Right ventricle myocardium inferior (tissue), 1 donor: ENCODE measurements at places on chromosomes 2 and 18. TPM values are rescaled to one million over a fixed set of nuclear protein-coding genes. Genes with fewer than 3 reads are reported as not detected.
A peak's percentile ranks its signal among the peaks of the same experiment; 100 is the strongest.

DNA sequence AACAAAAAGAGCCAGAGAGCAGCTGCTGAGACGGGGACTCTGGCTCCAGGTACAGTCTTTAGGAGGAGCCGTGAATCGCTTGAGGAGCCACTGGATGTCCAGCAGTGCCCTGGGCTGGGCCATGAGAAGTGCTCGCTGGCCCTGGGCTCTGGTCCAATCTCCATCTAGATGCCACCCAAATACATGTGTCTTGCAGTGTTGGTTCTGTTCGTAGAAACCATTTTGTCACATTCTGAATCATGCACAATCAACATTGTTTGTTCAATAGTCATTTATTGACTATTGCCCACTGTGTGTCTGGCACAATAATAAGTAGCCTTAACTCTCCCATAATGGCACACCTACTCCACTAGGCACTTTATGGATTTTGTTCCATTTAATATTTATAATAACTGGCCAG lies 26.1 kb downstream of the TYMS start:
- no peak for DNase-seq

DNA sequence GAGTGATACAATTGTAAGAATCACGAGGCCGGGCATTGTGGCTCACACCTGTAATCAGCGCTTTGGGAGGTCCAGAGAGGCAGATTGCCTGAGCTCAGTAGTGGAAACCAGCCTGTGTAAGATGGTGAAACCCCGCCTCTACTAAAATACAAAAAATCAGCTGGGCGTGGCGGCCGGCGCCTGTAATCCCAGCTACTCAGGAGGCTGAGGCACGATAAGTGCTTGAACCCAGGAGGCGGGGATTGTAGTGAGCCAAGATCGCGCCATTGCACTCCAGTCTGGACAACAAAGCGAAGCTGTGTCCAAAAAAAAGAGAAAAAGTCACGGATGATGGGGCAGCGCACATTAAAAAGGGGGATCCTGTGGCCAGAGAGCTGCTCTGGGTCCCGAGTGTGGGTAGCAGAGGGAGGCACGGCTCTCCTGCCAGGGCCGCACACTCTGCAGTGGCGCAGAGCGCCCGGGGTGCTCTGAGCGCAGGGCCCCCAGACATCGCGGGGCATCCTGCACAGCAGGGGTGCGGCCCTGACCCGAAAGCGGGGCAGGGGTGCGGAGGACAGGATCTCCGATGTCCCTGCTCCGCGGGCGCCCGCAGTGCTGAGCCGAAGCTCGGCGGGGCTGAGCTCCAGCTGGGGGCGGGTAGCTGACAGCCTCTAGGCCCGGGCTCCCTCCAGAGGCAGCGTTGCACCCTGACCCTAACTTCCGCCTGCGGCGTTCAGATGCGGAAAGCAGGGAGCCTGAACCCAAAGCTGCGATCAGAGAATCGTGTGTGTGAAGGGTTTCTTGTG lies 30.4 kb upstream of the RAB6D start:
- peak; percentile 60 for DNase-seq

- DNase-seq, result no peak
Measured at GRCh38 chr2:29726976-29727375, 194.4 kb downstream of the ALK start.

GRCh38 chr2:48510329-48510728 lies 19.6 kb upstream of the STON1 start:
- DNase-seq, result no peak

DNA sequence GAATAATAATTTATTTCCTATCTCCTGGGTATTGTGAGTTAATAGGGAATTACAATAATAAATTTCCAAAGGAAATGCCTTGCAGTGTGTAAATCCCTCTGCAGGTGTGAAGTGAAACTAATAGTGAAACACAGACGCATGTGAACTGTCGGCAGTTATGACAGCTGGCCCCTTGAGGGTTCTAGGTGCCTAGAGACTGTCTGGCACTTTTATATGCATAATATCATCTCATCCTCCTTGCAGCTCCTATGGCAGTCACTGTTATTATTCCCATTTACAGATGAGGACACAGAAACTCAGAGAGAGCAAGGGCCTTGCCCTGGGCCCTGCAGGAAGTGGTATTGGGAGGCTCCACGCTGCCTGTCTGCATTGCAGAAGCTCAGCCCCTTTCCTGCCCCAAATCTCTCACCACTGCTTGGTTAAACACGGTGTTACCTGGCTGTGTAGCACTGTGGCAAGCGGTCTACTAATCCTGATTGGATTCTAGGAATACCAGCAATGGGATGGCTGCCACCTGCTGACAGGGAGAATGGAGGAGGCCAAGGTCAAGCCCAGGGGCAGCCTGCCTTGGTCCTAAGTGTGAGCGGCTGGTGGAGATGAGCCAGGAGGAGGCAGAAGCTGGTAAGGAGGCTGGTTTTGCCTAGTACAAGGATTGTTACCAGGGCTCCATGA lies 32.8 kb upstream of the ACKR3 start:
- no peak for DNase-seq

- no peak for DNase-seq
Measured at GRCh38 chr2:178317811-178318210, 123.5 kb downstream of the OSBPL6 start.

DNA sequence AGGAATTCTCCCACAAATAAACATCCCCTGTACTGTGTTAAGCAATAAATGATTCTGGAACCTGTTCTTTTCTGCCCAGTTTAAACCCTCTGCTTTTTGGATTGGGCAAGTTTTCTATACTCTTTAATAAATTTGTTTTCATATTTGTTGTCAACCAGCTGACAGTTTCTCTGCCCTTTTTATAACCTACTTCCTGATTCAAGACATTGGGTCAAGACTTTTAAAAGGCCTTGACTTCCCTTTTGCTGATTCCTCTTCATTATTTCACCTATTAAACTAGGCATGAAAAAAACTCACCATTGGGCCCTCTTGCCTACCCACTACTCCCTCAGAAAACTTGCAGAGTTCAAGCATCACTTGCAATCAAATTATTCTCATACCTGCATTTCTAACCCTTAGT lies 459.5 kb downstream of the ARHGAP15 start:
- no peak for DNase-seq

DNA sequence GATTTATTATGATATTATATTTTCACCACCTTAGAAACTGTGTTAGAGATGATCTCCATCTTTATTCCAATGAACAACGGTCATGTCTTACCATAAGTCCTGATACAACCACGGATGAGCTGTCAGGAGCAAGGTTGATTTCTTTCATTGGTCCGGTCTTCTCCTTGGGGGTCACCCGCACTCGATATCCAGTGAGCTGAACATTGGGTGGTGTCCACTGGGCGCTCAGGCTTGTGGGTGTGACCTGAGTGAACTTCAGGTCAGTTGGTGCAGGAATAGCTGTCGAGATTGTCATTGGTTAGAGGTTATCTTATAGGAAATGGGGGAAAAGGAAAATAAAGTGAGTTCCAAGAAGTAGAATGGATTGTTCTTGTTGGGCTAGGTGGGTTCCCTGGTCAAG lies 56.8 kb downstream of the FN1 start:
- no peak for DNase-seq

- no peak for DNase-seq
Measured at GRCh38 chr2:191538334-191538903, 139.5 kb upstream of the NABP1 start.

ZNF521 gene
- 29.6 TPM for total RNA-seq

DNA sequence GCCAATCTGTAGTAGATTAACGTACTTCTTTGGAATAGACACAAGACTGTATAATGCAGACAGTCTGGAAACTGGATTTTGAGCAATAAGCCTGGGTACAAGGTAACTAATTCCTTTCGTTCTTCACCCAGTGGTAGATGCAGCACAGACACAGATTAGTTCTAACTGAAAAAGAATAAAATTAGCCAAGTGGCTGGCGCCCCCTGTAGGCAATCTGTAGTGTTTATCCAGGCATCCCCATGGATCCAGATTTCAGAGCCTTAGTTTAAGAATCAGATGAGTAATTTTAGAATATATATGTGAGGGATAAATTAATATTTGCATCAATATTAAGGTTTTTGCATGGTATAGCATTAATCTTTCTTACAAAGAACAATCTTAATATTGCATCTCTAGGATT lies 563.9 kb downstream of the DCC start:
- no peak for DNase-seq

- peak; percentile 94 for DNase-seq
Measured at GRCh38 chr2:166494140-166494624, at the start of gene SCN7A. SCN7A (minus strand) TSS chr2:166494249; CDS start chr2:166477696, 16,553 bp downstream.

- DNase-seq, result peak; percentile 35
Measured at GRCh38 chr18:77088963-77089722, 43.4 kb downstream of the MBP start.

RAPGEF4 gene
- 9.0 TPM for total RNA-seq

DNA sequence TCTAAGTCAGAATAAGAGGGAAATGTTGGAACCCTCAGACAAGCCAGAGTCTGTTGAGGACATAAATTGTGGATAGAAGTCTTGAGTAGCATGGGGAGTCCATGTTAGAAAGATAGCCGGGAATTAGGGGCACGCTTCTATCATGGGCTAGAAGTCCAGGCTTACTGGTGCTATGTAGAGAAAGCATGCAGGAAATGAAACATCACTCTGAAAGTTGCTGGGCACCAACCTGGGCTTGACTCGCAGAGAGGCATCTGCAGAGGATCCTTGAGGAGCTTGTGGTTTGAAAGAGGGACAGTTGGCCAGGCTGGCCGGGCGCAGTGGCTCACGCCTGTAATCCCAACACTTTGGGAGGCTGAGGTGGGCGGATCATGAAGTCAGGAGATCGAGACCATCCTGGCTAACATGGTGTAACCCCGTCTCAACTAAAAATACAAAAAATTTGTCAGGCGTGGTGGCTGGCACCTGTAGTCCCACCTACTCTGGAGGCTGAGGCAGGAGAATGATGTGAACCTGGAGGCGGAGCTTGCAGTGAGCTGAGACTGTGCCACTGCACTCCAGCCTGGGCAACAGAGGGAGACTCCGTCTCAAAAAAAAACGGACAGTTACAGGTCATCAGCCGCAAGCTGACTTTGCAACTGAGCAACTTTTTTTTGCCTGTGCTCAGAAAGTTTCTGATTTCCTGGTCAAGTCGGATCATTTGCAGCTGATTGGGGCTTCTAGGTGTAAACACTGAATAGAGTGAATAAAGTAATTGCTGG lies 24.9 kb downstream of the CERS6 start:
- DNase-seq, result no peak

PSTPIP2 gene
- 2.0 TPM for total RNA-seq

VWC2L gene
- total RNA-seq, result not detected

CRIM1 gene
- 21.7 TPM for total RNA-seq

GRCh38 chr2:149871091-149871885 lies 283.7 kb upstream of the MMADHC start:
- DNase-seq, result no peak

DNA sequence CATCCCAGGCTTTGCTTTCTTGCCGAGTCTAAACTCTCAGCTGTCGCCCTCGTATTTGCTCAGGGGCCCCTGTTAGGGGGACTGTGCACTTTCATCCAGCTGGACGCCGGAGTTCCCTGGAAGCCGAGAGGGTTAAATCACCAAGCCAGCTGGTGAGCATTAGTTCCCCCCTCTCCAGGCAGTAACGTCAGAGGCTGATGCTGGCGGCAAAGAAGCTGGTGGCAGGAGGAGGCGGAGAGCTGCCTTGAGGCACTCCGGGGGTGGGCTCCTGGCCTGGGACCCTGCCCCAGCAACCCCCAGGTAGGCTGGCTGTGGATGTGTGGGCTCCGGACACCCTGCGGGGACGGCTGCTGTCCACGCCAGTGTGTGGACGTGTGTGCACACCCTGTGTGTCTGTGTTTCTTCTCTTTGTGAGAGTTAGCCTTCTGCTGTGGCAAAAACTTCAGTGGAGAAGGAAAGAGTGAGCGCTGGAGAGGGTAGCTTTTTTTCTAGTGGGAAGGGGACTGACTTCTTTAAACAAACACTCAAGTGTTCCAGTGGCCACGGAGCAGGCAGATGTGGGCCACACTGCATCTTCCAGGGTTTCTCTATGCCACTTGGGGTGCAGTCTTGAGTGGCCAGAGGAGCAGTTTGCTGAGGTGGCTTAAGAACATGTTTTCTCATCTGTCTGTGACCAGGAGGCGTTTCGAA lies 84.7 kb downstream of the GLI2 start:
- DNase-seq, result peak; percentile 51

- no peak for DNase-seq
Measured at GRCh38 chr2:80815259-80815658, 510.7 kb upstream of the LRRTM1 start.

GATA6 gene
- total RNA-seq, result 56.3 TPM

KRTCAP3 gene
- total RNA-seq, result 0.60 TPM

DNA sequence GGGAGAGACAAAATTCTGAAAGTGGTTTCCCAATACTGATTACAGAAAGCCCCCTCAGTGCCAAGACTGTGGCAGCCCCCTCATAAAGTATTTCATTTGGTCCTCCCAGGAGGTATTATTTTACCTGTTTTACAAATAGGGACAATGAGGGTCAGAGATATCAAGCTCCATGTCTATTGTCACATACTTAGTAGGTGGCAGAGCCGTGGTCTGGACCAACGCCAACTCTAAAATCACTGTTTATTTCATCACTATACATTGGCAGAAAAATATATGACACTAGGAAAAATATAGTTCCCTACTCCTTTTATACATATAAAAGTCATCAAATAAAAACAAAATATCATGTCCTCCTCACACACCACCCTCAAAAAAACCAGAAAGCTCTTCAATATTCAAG lies 68.6 kb downstream of the DHRS9 start:
- DNase-seq, result no peak

DNA sequence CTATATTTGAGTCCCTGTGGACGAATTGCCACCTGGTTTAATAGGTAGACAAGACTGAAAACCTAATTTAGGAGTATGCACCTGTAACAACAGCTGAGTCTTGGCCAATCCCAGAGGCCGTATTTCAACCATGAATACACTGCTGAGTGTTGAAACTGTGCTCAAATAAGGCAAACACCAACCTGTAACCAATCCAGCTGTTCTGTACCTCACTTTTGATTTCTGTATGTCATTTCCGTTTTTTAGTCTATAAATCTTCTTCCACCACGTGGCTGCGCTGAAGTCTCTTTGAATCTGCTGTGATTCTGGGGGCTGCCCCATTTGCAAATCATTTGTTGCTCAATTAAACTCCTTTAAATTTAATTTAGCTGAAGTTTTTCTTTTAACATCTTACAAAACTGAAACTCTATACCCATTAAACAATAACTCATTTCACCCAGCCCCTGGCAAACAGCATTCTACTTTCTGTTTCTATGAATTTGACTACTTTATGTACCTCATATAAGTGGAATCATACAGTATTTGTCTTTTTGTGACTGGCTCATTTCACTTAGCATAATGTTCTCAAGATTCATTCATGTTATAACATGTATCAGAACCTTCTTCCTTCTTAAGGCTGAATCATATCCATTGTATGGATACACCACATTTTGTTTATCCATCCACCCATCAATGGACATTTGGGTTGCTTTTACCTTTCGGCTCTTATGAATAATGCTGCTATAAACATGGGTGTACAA lies 7.5 kb upstream of the YPEL5 start:
- DNase-seq, result no peak

ACAA2 gene
- 441 TPM for total RNA-seq

GRCh38 chr18:35953688-35954087 lies 18.8 kb upstream of the RMP24 start:
- no peak for DNase-seq

CPLX4 gene
- not detected for total RNA-seq
